ENCODE measurements at places on chromosomes 1 and 21.

DNA sequence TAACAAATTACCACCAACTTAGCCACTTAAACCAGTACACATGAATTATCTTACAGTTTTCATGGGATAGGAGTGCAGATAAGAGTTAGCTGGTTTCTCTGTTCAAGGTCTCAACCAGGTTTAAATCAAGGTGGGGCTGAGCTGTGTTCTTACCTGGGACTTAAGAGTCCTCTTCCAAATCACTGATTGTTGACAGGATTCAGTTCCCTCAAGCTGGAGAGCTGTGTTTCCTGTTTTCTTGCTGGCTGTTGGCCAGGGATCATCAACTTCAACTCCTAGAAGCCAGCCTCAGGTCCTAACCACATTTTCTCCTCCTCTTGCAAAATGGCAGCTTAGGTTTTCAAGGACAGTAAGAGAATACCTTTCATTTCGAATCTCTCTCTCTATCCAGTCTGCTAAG is 123.8 kb upstream of the CHRM3 start:
- DNase-seq = no peak

- no peak for DNase-seq
Measured at GRCh38 chr1:79460773-79461436, 454.4 kb upstream of the ADGRL4 start.

- no peak for DNase-seq
Measured at GRCh38 chr1:1038694-1039093, 18.8 kb downstream of the AGRN start.

DNA sequence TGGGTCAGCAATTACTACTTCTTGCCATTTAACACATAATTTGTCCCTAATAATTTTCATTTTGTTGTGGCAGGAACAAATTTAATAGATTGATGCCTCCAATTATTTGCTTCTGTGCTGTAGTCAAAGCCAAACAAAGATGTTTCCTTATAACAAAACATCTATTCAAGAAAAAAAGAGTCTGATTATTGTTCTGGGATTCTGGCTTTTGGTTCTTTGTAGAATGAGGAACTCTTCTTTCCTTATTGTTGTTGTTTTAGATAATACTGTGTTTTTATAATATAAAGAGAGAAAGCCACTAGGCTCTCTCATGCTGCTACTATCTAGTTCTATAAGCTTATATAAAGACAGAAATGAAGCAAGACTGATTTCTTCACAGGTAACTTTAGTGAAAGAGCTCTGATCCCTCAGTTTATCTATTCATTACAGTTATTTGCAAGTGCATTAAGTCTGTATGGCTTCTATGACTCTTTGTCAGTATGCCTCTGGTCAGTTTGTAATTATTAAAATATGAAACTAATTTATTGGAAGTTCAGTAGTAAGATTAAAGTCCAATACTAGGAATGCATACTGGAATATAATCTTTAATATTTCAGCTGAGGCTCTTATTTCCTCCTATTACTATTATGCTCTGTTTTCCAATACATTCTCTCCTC is 37.4 kb downstream of the PRKACB start:
- DNase-seq = no peak

DNA sequence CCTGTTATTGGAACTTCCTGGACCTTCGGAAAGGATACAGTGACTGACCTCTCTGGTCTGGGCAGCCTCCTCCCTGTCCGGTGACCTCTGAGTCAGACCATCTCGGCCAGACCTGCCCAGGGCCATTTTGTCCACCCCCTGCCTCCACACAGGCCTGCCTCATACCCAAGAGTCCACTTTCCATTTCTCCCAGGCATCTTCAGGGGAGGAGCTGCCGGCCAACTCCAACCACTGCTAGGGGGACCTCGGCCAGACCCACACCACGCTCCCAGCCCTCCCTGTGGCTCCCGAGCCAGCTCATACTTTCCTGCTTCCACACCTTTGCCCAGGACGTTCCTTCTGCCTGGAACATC is 29.5 kb upstream of the RUNX3 start:
- no peak for DNase-seq

DNA sequence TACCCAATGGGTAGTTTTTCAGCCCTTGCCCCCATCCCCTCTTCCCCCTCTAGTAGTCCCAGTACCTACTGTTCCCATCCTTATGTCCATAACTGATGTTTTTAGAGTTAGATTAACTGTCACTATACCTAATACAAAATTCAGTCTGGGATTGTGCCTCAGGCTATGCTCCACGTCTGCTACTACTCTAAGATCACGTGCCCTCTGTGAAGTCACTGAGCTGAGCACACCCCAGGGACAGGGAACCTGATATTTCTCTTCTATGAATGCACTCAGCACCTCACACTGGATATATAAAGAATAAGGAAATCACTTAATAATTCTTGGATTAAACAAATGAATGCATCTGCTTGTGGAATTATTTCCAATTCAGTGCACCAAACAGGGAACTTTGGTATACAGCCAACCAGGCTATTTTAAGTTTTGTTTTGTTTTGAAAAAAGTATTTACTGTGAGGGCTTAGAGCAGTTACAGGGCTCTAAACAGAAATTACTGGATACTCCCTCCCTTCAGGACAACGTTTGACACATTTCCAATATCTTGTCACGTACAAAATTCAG is 307.9 kb downstream of the SMYD3 start:
- no peak for DNase-seq
